Mucosa of descending colon (tissue), 3 donors: ENCODE measurements at places on chromosomes 7 and 10. TPM values are rescaled to one million over a fixed set of nuclear protein-coding genes. Genes with fewer than 3 reads are reported as not detected.

RADIL gene
- total RNA-seq = 1.1 TPM

- DNase-seq = no peak
Measured at GRCh38 chr10:87615856-87616255, 43.8 kb upstream of the PAPSS2 start.

DNA sequence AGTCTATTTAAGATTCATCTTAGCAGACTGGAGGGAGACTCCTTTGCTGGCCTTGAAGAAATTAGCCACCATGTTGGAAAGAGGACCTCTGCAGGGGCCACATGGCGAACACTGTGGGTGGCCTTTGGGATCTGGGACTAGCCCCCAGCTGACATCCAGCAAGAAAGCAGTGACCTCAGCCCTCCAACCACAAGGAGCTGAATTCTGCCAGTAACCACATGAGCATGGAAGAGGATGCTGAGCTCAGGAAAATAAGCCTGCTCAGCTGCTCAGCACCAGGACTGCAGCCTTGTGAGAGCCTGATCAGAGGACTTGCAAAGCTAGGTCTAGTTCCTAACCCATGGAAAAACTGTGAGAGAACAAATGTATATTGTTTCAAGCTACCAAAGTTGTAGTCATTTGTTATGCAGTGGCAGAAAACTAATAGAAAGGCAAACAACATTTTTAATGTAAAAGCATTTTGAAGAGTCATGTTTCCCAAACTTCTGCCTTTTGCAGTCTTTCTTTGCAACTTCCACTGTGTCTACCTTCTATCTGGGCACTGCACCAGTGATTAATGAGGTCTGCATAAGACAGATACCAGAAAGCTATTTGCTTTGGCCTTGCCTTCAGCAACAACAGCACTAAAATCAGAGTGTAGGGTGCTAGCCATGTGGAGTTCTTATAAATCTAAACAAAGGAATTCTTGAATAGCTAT is 183.7 kb downstream of the FGFR2 start:
- DNase-seq = no peak

DNA sequence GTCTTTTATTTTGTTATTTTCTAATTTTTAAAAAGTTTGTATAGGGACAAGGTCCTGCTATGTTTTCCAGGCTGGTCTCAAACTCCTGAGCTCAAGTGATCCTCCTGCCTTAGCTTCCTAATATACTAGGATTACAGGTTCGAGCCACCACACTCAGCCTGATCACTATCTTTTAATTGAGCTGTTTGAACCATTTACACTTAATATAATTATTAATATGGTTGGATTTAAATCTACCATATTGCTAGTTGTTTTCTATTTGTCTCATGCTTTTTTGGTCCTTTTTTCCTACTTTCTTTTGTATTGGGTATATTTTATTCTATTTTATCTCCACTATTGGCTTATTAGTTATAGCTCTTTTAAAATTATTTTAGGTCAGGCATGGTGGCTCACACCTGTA is 13.2 kb upstream of the CNOT4 start:
- DNase-seq = no peak
